Left renal cortex interstitium (tissue), 4 donors: ENCODE measurements at places on chromosomes 13 and 19.

DNA sequence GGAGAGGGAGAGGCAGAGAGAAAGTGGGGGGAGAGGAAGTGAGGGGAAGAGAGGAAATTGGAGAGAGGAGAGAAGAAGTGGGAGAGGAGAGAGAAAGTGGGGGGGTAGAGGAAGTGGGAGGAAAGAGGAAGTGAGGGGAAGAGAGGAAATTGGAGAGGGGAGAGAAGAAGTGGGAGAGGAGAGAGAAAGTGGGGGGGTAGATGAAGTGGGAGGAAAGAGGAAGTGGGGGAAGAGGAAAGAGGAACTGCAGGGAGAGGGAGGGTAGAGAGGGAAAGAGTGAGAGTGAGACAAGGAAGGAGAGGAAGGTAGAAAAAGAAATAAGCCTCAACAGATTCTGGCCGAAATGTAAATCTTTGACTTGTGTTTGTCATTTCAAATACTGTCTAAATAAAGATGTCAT, 146.6 kb downstream of the KLF12 start:
- no peak for DNase-seq

- no peak for DNase-seq
Measured at GRCh38 chr19:49869009-49869483, 1.7 kb upstream of the PNKP start.

- DNase-seq, result no peak
Measured at GRCh38 chr13:24230428-24231072, 70.0 kb downstream of the SPATA13 start.

DNA sequence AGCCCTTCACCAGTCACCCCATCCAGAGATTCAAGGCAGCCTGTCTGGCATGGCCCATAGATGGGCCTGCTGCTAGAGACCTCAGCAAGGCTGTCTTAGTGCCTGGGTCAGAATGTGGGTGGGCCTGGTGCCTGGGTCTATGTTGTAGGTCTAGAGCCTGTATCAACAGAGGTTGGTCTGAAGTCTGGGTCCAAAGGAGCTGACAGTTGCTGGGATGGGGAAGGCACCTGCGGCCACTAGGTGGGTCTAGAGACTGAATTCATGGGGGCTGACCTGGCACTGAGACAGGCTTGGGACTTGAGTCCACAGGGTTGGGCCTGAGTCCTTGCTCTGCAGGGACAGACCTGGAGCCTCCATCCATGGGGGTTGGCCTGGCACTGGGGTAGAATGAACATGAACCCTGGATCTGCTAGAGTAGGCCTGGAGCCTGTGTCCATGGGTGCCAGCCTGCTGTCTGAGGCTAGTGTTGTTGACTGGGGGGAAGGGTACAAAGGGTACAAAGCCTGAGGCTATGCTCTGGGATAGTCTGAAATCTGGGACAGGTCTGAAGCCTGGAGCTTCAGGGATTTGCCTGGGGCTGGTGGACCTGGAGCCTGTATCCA, 516.8 kb downstream of the OLFM4 start:
- no peak for DNase-seq

GRCh38 chr19:44742330-44743061, 6.0 kb upstream of the BCL3 start:
- DNase-seq, result no peak

GRCh38 chr19:17025991-17026658, 485 bp downstream of the CPAMD8 start:
- DNase-seq, result no peak

DNA sequence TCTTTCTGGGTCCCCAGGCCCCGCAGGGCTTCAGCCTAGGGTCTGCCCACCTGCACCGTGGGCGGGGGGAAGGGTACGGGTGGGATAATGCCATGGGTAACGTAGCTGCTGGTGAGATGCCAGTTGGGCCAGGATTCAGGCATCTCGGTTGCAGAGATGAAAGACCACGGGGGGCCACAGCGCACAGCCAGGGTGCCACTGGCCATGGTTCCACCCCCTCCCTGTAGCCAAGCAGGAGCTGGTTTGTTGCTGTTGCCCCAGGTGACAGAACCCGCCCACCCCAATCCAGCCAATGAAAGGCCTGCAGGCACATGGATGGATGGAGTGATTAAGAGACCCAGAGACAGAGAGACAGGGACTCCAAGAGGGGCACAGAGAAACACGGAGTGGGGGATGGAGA, 1.0 kb upstream of the CGB7 start:
- no peak for DNase-seq

DNA sequence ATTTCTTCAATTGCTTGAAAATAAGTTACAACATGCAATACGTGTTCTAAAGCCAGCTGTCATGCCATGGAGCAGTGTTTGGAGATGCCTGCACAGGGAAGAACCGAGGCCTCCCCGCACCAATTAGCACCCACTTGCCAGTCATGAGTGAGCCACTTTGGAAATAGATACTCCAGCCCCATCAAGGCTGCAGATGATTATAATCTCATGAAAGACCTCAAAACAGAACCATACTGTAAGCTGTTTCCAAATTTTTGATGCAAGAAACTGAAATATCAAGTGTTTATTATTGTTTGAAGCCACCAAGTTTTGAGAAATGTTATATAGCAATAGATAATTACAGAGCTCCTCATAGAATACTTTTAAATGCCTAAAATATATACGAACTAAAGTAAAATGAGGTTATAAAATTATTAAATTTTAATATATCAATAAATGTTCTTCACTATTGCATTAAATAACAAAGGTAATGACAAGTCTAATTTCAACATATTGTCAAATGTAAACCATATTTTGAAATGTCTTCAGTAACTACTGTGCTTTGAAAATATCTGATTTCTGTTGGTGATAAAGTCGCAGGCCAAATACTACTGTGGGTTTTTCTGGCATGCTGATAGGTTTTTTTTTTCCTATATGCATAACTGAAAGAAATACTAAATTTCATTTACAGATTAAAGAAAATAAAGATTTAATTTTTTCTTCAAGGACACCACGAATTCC, 43.0 kb downstream of the DIAPH3 start:
- DNase-seq, result no peak

DNA sequence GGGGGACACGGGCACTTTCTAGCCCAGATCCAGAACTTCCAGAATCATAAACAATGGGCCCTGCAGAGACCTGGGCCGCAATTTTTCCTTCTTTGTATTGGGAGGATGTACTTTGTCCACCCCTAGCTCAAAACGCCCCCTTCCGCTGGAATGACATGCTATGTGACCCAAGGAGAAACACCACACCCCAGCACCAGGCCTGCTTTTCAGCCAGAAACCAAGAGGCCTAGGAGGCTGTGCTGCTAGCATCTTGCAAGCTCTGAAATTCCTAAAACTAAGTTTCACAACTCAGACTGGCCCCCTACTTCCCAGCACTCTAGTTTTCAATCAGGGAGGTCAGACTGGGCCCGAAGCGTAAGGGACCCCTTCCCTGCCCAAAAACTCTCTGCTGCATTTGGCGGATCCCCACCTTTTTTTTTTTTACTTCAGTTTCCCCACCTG, 538 bp downstream of the LSM4 start:
- no peak for DNase-seq

DNA sequence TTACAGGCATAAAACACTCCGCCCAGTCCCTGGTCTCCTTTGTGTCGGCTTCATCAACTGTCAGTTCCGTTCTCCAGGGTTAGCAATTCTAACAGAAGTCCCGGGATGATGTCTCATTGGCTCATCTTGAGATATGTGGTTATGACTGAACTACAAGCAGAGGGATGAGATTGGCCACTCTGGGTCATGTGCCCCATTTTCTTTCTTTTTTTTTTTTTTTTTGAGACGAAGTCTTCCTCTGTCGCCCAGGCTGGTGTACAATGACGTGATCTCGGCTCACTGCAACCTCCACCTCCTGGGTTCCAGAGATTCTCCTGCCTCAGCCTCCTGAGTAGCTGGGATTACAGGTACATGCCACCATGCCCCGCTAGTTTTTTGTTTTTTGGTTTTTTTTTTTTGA, 95.4 kb upstream of the MRI1 start:
- DNase-seq, result no peak

GRCh38 chr13:53214433-53214832, 185.8 kb downstream of the OLFM4 start:
- DNase-seq, result no peak

DNA sequence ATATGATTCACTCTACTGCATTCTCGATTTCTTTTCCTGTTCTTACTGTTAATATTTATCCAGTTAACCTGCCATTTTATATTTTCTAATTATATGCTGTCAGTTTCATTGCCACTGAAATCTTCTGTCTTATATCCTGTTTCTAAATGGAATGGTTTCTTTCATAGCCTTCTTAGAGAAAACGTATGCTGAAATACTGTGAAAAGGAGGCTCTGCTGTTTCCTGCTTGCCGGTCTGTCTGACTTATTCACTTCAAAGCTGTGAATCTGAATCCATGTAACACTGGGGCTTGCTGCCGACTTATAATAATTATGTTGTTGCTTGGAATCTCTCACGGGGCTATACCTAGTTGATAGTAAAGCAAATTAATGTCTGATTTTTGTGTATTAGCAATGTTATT, 80.0 kb downstream of the GPR12 start:
- DNase-seq, result no peak

- no peak for DNase-seq
Measured at GRCh38 chr13:73948848-73949529, 185.2 kb downstream of the KLF12 start.

DNA sequence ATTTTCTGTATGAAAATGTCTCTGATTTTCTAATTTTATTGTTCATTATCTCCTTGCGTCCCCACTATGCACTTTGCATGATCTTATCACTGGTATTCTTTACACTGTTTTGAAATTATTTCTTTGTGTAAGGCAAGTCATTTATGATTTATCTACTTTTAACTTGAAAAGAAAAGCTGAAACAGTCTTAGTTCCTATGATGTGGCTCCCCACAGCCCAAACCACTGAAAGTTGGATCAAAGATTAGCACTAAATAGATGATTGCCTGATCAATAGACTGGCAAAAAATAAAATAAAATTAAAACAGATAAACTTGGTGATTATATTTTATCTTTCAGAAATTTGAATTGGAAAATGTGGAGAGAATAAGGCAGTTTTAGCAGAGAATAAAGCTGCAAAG, 1101.9 kb downstream of the PCDH9 start:
- DNase-seq, result no peak

DNA sequence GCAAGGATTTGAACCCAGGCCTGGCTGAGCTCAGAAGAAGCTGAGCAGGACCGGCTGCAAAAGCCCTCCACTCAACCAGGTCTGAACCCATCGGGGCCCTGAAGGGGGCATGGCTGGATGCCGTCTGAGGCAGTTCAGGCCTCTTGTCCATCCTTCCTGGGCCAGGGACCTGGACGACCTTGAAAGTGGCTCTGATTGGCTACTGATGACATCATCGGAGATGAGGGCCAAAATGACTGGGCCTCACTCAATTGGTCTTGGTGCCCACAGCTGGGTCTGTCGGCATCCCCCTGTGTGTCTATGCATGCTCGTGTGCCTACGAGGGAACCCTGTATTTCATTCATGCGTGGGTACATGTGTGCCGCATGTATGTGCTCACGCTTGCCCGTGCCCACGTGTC, 71.8 kb downstream of the PTPRS start:
- DNase-seq, result no peak

GRCh38 chr19:4583961-4584669, 24.6 kb upstream of the SEMA6B start:
- DNase-seq, result no peak

- no peak for DNase-seq
Measured at GRCh38 chr13:100722517-100722916, 47.9 kb upstream of the TMTC4 start.

- no peak for DNase-seq
Measured at GRCh38 chr13:92315265-92315664, 911.3 kb upstream of the GPC6 start.

GRCh38 chr19:16359964-16360363, 35.3 kb downstream of the KLF2 start:
- DNase-seq, result no peak

- DNase-seq, result no peak
Measured at GRCh38 chr13:66159511-66159910, 1070.6 kb downstream of the PCDH9 start.

DNA sequence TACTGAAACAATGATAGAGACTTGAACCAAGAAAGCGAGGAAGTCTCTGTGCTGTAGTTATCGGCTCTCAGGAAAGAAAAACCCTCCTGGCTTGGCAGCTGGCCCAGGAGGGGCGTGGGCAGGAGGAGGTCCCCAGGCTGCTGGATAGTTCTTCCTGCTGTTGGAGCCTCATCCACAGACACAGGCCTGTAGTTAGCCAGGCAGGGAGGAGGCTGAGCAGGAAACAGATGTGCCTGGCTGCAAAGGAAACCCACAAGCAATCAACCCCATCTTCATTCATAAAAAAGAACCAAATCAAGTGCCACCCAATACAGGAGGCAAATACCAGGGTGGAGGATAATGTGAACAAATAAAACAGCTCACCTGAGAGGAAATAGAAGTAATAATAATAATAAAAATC, 86.2 kb downstream of the IRS2 start:
- peak; percentile 44 for DNase-seq

GRCh38 chr19:8487137-8487851, 15.1 kb downstream of the PRAM1 start:
- no peak for DNase-seq

DNA sequence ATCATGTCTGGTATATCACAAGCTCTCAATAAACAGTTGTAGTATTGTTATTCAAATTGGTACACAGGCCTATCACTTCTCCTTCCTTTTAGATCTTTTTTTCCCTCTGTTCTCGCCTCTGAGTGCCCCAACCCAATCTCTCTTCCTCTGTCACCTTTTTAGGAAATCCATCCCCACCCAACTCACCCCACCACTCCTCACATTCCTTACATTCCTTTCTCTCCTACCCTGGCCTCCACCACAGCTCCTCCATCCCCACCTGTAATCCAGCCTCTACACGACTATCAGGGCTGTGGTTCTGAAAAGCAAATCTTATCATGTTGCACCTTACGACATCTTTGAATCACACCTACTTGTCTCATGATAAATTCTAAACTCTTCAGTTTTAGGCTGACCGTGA, 545.4 kb upstream of the GPC6 start:
- DNase-seq, result no peak

GRCh38 chr19:42079276-42079669, 3.3 kb downstream of the ZNF574 start:
- no peak for DNase-seq

DNA sequence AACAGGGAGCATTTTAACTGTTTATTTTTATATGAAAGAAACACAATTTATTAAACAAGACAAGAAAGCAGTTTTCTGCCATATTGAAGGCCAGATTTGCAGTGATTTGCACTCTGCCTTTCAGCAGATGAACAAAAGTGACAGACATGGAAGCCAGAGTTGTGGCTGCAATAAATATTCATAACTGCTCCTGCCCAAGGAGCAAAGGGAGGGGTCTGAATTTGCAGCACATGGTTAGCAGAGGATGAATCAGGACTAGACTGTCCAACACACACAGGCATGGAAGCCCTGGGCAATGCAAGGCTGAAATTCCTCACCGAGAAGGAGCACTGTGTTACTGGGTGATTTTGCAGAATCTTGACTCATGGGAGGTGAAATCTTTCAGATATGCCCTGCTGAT, 418.2 kb downstream of the DCT start:
- no peak for DNase-seq

DNA sequence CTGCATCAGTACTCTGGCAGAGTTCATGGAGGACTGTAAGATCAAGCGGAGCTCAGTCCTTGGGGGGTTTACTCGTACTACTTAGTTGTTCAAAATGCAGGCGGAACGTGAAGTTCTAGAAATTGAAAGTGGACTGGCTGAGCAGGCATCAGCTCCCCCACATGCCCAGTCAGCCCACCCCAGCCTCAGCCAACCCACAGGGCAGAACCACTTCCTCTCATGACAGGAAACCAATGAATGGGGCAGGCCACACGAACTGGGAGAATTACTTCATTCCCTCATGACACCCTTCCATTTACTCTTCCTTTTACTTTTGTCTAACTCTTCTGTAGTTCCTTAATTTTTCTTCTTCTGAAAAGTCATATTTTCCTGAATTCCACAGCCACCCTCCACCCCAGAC, 71.9 kb downstream of the FLT1 start:
- DNase-seq, result no peak
